ENCODE measurements at places on chromosomes 13 and 19.

- no peak for DNase-seq
Measured at GRCh38 chr13:49210669-49211068, 9.5 kb upstream of the MLNR start.

DNA sequence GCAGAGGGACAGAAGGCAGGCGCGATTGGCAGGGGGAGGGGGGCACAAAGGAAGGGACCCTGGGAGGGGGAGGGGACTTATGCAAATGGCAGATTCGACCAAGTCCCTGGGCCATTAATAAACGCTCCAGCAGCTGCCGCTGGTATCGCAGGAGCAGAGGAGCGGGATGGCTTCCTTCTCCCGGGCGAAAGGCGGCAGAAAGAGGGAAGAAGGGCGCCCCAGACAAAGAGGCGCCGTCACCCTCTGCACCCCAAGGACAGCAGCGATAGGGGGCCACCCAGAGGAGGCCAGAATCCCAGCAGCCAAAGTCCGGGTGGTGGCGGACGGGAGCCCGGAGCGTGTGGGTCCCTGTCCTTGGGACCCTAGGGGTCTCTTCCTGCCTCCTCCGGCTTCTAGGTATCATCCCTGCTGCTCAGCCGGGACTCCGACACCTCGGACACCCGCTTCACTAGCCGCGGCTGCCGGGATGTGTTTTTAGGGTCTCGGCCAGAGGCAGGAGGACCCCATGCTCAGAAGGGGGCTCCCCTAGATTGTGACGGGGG lies 1.9 kb downstream of the PTPRS start:
- no peak for DNase-seq

DNA sequence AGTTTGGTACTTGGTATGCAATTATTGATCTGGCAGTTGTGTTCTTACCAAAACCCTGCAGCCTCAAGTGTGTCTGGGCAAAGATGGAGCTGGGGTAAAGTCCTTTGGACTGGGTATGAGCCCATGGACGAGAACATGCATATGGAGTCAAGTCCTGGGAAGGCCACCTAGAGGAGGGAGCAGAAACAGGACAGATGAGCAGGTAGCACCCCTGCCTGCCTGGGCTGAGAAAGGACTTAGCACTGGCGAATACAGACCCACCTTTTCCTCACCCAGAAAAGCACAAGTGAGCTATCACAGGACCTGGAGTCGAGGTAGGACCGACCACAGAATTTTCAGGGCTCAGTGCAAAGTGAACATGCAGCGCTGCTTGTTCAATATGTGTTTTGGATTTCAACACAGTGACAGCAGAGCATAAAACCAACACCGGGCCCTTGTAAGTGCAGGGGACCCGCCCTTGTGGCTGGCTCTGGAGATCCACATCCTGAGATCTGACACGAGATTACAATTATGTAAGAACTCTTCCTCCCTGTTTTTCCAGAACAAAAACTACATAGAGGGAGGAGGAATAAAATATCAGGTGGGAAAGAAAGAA lies 25.9 kb downstream of the IGFL2 start:
- DNase-seq: no peak

- no peak for DNase-seq
Measured at GRCh38 chr13:48569104-48569666, 36.3 kb upstream of the RCBTB2 start.

DNA sequence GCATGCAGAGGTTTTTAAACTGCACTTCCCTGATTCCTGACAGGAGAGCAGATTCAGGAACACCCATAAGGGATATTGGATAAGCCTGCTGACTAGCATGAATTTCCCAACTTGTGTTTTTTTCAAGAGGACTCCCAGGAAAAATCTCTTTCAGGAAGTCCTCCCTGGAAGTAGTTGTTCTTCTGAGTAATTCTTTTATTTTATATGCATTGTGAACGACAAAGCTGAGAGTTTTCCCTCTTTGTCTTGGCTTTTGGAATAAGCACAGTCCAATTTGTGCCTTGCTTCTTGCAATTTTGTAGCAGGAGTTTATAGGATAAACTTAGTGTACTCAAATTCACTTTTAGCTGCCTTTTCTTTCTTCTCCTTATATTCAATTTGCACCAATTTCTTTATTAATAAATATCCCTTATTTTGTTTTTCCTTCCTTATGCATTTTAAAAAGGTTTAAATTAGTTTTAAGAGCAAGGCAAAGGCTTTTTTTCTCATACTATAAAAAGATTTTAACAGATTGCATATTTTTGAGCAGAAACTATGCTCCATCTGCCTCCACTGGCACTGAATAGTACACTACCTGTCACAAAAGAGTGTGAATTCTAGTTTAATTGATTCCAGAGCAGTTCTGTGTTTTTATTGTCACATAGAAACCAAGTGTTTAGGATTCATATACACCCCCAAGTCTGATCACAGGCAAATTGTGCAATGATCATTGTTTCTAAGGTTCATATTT lies 543.3 kb upstream of the SPRY2 start:
- DNase-seq: no peak
